ENCODE measurements at places on chromosomes 13 and 19.

DNA sequence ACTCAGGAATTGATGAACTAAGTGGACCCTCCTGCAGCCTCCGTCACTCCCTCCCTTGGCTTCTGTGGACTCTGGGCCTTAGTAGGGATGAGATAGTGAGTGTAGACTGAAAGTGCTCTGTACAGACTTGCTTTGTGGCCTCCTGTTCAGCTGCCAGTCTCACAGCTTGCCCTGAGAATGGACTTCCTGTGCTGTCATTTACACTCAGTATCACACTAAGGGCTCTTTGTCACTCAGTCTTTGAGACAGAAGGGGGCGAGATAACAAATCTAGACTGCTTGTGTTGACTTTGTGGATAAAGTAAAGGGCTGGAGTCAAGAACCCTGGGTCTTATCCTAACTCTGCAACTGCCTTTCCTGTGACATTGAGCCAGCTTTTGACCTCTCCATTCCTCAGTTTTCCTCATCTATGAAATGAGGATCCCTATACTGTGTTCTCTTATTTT is 21.0 kb upstream of the SPRY2 start:
- peak; percentile 17 for DNase-seq

- DNase-seq = no peak
These were observed 18.3 kb upstream of the KATNAL1 start for GRCh38 chr13:30325668-30326067.

DNA sequence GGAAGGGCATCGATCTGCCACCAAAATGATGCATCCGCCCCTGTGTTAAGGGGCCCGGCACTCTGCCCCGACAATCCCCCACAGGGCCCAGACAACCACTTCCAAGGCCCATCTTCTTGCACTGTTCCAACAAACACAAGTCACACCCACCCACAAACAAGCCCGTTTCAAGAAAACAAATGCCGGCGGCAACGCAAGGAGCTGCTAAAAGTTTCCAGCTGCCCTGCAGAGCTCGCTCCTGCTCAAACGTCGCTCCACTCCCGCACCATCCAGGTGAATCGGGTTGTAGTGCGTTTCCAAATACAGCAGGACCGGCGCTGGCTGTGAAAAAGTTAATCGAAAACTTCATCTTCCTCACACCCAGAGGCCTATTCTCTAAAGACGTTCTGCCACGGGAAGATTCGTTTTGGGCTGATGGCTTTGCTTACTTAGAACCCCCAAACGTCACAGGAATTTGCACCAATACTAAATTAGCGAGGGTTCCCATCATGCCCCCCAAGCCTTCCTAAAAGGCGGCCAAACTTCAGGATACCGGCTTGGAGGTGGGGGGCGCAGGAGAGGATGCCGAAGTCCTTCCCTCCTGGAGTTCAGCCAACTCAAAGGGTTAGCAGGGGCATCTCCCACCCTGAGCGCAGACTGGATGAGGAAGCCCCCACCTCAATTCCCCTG is 107.4 kb upstream of the DOCK9 start:
- DNase-seq = peak; percentile 21

DNA sequence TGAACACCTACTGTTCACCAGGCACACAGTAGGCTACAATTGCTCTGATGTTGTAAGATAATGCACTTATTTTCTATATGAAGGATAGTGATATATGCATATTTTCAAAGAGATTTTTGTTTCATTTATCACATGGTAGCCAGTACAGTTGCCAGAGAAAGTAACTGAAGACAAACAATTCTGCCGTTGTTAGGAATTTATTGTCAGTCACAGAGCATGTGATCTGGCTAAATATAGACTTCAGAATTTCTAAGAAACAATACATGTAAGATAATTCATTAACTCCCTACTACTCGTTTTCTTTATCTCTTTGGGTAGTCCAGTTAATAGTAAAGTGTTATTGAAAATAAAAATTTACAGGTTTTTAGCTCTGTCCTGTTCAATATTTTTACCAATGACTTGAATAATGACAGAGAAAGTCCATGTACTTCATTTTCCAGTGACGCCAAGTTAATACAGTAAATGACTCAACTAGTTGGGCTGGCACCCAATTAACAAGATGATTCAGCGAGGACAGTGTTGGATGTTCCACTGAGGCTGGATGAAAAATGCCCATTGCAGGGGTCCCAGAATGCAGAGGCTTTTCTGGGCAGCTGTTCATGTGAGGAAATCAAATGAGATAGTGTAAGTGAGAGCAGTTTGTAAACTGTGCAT is 35.6 kb downstream of the GJA3 start:
- peak; percentile 63 for DNase-seq

- DNase-seq = peak; percentile 44
These were observed at the start of gene KHSRP for GRCh38 chr19:6424195-6424938. Gene KHSRP, minus strand, starts transcription at chr19:6424811. Its CDS starts 110 bp downstream, at chr19:6424701.

GRCh38 chr19:3658004-3658869 is 31.6 kb upstream of the CACTIN start:
- DNase-seq = no peak

DNA sequence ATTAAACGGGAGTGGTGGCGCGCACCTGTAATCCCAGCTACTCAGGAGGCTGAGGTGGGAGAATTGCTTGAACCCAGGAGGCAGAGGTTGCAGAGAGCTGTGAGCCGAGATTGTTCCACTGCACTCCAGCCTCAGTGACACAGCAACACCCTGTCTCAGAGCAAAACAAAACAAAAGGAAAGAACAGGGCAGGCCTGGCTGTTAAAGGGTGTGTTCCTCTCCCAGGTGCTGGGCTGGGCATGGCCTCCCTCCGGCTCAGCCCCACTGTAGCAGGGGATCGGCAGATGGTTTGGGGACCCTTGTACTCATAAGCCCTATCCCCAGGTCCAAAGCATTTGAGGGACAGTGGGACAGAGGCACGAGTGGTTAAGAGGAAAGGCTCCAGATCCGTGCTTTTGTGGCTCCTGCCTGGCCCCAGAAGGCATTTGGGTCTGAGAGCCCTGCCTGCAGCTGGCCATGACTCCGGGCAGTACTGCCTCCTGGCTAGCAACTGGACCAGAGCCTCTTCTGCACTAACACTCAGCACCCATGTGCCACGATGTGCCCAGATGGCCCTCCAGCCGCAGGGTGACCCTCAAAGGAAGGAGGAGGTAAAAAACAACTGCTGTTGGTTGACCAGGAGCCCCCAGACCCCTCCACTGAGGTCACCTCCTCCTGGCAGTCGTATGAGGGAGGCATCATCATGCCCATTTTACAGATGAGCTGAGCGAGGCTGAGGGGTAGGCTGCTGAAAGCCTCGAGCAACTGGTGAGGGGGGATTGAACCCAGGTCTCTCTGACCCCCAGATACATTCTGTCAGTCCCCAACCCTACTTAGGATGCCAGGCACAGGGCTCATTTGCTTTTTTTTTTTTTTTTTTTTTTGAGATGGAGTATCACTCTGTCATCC is 10.0 kb downstream of the RFX1 start:
- DNase-seq = no peak

DNA sequence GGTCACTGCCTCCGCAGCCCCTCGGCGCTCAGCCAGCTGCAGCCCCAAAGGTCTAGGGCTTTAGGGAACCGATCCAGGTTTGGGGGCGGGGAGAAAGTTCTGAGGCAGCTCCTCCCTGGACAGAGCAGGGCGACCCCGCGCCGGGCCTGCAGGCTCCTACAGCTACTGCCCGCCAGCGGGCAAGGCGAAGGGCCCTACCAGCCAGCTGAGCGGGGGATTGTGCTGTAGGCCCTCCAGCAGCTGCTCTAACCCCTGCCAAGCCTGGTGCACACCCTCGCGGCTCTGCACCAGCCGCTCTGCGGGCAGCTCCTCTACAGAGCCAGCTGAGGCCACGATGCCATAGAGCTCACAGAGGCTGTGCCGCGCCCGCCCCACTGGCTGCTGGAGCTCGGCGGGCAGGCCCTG is 14.0 kb downstream of the PLIN4 start:
- no peak for DNase-seq

DNA sequence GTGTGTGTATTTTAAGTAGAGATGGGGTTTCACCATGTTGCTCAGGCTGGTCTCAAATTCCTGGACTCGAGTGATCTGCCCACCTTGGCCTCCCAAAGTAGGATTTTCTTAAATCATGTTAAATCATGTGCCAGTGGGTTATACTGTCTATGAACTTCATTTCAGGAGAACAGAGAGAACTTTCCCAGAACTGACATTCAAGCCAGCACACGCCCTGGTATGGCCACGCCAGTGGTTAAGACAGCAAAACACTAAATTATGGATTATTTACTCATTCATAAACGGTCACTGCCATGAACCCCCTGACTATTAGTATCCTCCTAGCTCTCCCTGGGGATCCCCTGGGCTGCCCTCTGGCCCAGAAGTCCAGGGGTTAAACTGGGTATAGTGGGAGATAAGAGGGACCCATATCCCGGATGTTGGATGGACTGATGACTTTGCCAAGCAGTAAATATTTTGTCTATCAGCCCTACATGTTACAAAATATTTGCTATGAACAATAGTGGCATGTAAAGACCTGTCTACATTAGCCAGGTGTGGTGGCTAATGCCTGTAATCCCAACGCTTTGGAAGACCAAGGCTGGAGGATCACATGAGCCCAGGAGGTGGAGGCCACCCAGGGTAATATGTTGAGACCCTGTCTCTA is 16.1 kb upstream of the STRN4 start:
- no peak for DNase-seq

DNA sequence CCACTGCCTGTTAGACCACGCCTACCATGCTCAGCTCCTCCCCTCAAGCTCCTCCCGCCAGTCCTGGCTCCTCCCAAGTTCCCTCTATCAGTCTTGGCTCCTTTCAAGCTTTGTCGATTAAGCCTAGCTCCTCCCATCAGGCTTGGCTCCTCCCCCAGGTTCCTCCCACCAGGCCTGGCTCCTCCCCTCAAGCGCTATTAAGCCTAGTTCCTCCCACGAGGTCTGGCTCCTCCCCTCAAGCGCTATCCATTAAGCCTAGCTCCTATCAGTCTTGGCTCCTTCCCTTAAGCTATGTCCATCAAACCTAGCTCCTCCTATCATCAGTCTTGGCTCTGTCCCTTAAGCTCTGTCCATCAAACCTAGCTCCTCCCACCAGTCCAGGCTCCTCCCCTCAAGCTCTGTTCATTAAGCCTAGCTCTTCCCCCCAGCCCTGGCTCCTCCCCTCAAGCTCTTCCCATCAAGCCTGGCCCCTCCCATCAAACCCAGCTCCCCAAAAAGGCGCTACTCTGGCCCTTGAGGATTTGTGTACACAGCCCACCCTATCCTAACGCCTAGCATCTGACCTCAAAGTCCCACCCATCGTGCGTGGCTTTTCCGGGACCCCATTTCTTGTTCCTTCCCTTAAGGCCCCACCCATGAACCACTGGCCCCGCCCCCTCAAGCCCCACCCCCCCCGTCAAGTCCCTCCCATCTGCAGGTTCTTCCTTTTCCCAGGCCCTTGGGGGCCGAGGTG is 10.0 kb downstream of the CAMSAP3 start:
- DNase-seq = no peak

GRCh38 chr19:15010501-15011300 is 31.0 kb upstream of the SLC1A6 start:
- DNase-seq = peak; percentile 9

- peak; percentile 83 for DNase-seq
These were observed 27.7 kb upstream of the MBNL2 start for GRCh38 chr13:97194479-97194878.

DNA sequence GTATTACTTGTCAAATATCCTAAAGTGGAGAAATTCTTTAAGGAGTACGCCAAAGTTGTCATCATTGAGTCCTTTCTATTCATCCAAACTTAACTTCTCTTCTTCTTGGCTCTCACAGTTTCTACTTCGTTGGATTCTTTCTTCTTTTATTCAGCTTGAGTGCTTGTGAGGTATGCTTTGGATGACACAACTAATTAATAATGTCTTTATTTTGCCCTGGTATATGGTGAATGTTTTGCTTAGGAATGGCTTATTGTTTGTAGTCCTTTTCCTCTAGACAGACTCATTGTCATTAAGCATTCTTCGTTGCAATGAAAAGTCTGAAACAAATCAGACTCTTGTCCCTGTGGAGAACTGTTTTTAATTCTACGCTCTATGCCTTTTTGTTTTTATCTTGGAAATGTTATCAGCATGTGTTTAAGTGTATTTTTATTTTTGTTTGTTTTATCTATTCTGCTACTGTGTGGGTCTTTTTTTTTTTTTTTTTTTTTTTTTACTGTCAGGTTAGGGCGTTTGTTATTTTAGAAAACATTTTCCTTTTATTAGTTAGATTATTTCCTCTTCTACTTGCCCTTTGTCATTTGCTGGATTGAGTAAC is 471.5 kb downstream of the GPC6 start:
- DNase-seq = peak; percentile 57

- DNase-seq = no peak
These were observed 41.5 kb upstream of the ADGRE5 start for GRCh38 chr19:14339741-14340140.

- DNase-seq = no peak
These were observed at the start of gene S1PR4 for GRCh38 chr19:3178377-3178972. Gene S1PR4, plus strand, starts transcription at chr19:3178769. Its CDS starts 24 bp downstream, at chr19:3178793.

DNA sequence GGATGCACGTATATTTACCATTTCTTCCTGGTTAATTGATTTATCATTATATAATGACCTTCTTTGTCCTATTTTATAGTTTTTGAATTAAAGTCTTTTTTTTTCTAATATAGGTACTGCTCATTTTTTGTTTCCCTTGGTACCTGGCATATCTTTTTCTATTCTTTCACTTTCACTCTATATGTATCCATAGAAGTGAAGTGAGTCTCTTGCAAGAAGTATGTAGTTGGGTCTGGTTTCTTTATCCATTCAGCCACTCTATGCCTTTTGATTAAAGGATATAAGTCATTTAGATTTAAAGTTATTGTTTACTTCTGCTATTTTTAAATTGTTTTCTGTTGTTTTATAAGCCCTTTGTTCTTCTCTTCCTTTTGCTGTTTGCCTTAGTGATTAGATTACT is 194.3 kb upstream of the SLITRK6 start:
- DNase-seq = no peak

- no peak for DNase-seq
These were observed 7.0 kb downstream of the ZNF444 start for GRCh38 chr19:56148096-56148495.
